ENCODE measurements at places on chromosomes 2 and 18. TPM values are rescaled to one million over a fixed set of nuclear protein-coding genes. Genes with fewer than 3 reads are reported as not detected.
A peak's percentile ranks its signal among the peaks of the same experiment; 100 is the strongest.

DOK6 gene
- total RNA-seq = not detected

GRCh38 chr2:219453671-219454590 is 19.3 kb downstream of the SPEG start:
- no peak overlapping the region for H3K4me3 ChIP-seq
- H3K27ac ChIP-seq = no peak overlapping the region
- H3K36me3 ChIP-seq = no peaks in the 10 kb centered on the region
- peaks cover 15% of the 10 kb centered on the region for H3K27me3 ChIP-seq
- H3K4me1 ChIP-seq = no peaks in the 10 kb centered on the region

DNA sequence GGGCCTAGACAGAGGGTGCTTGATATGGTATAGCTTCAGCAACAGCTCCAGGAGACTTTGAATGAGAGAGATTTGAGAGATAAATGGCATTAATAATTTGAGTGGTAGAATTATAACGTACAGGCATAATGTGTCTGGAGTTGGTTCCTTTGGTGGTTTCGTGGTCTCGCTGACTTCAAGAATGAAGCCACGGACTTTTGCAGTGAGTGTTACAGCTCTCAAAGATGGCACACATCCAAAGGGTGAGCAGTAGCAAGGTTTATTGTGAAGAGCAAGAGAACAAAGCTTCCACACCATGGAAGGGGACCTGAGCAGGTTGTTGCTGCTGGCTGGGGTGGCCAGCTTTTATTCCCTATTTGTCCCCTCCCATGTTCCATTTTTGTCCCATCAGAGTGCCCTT is 23.1 kb downstream of the PDCD1 start:
- H3K27me3 ChIP-seq = peaks cover 19% of the 10 kb centered on the region
- H3K27ac ChIP-seq = no peak overlapping the region
- no peak for DNase-seq

DNA sequence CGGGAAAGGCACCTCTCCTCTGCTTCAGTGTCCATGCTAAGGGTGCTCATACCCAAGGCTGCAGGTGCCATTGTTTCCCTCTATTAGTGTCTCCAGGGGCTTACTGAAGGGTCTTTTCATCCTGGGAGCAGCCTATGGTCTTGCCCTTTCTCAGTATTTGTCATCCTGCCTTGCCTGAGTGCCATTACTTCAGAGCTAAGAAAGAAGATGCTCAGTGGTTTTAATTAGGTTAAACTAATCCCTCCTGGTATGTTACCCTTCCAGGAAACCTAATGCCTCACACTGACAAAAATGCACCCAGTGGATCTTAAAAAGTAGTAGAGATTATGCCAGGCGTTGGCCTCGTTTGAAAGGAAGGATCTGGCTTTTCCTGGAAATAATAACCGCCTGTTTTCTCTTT is 151.4 kb downstream of the LRRTM1 start:
- H3K4me3 ChIP-seq = no peak overlapping the region
- H3K27me3 ChIP-seq = no peaks in the 10 kb centered on the region
- no peaks in the 10 kb centered on the region for H3K36me3 ChIP-seq
- H3K27ac ChIP-seq = no peak overlapping the region

GRCh38 chr18:29160170-29160569 is 983.2 kb upstream of the CDH2 start:
- no peak overlapping the region for H3K27ac ChIP-seq
- H3K4me1 ChIP-seq = no peaks in the 10 kb centered on the region
- no peak overlapping the region for H3K4me3 ChIP-seq
- H3K36me3 ChIP-seq = no peaks in the 10 kb centered on the region
- H3K27me3 ChIP-seq = no peaks in the 10 kb centered on the region
- no peak for DNase-seq

DNA sequence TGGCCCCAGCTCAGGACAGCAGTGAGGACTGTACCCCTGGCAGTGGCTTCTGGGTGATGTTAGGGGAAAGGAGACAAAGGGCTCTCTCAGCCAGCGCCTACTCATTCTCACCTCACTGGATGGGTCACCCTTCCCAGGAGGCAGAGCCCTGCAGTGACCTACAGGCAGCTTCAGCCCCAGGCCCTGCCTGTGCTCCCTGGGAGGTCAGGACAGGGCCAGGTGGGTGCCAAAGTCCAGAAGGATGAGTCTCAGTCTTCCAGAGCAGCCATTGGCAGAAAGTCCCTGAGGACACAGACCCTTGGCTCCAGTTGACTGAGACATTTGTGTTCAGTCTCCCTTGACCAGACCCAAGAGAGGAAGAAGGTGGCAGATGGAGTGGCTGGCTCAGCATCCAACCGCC is 75.1 kb downstream of the TEX51 start:
- H3K27ac ChIP-seq = no peak overlapping the region
- peaks cover 2% of the 10 kb centered on the region for H3K4me1 ChIP-seq
- H3K36me3 ChIP-seq = no peaks in the 10 kb centered on the region
- H3K27me3 ChIP-seq = peaks cover 14% of the 10 kb centered on the region
- DNase-seq = no peak

DNA sequence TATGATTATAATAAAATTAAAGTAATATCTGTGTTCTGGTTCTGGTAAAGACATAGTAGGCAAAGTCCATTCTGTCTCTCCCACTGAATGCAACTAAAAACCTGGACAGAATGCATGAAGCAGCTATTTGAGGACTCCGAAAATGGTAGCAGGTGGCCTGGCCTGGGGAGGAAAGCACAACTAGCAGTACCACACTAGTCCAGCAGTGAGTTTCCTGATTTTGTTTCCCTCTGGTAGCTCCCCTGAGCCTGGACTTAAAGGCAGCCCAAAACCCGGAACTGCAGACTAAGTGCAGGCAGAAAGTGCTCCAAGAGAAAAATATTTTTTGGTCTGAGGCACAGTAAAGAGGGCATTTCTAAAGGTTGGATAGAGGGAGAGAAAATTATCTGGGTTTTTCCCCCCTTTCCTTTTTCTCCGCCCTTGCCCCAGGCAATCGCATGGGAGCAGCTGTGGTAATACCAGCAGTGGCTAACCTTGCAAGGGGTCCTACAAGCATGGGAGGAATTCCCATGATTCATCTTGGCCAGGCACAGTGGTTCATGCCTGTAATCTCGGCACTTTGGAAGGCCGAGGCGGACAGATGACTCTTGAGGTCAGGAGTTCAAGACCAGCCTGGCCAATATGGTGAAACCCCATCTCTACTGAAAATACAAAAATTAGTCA is 32.3 kb downstream of the ASXL2 start:
- peaks cover 6% of the 10 kb centered on the region for H3K36me3 ChIP-seq
- no peak for DNase-seq
- H3K27ac ChIP-seq = no peak overlapping the region
- H3K4me1 ChIP-seq = peaks cover 8% of the 10 kb centered on the region
- no peaks in the 10 kb centered on the region for H3K27me3 ChIP-seq
- H3K4me3 ChIP-seq = no peak overlapping the region

DNA sequence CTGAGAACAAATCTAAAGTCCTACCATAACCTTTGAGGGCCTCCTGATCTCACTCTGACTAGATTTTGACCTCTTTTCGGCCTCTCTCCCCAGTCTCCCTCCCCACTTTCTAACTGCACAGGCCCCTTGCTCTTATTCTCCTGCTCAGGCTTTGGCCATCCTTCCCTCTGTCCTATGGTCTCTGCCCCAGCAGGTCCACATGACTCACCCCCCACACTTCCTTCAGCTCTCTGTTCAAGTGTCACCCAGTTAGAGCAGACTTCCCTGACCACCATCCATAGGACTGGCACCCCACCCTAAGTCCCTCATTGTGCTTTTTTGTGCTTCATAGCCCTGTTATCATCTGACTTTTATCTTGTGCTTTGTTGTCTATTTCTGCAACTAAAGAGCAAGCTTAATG is 41.2 kb upstream of the NT5C1B start:
- no peak overlapping the region for H3K4me3 ChIP-seq
- no peak overlapping the region for H3K27ac ChIP-seq
- H3K36me3 ChIP-seq = peaks cover 25% of the 10 kb centered on the region

GRCh38 chr2:20634507-20635112 is 16.3 kb downstream of the HS1BP3 start:
- no peak overlapping the region for H3K4me3 ChIP-seq
- H3K27ac ChIP-seq = no peak overlapping the region
- no peaks in the 10 kb centered on the region for H3K4me1 ChIP-seq

DNA sequence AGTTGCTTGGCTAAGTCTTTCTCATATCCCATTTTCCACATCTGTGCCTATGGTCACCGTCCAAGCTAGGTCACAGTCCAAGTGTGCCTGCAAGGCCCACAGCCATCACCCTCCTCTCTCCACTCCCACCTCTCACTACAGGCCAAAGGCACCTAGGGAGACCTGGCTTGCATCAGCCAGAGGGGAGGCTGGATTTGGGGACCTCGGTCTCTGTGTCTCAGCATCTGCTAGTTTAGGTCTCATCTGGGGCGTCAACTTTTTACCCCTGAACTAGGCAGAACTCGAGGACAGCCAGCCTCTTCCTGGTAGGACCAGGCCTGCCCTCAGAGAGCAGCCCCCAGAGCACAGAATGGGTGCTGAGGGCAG is 217.1 kb downstream of the DYSF start:
- DNase-seq = no peak
- no peaks in the 10 kb centered on the region for H3K36me3 ChIP-seq
- H3K4me1 ChIP-seq = no peaks in the 10 kb centered on the region

CNDP1 gene
- not detected for total RNA-seq

GRCh38 chr2:46125798-46126197 is 171.4 kb upstream of the EPAS1 start:
- H3K4me1 ChIP-seq = no peaks in the 10 kb centered on the region
- no peak overlapping the region for H3K27ac ChIP-seq
- no peaks in the 10 kb centered on the region for H3K27me3 ChIP-seq
- no peaks in the 10 kb centered on the region for H3K36me3 ChIP-seq

- H3K4me3 ChIP-seq = no peak overlapping the region
- H3K27ac ChIP-seq = no peak overlapping the region
- no peaks in the 10 kb centered on the region for H3K27me3 ChIP-seq
- no peak for DNase-seq
- no peaks in the 10 kb centered on the region for H3K36me3 ChIP-seq
Observed at GRCh38 chr2:22795287-22795866, 589.6 kb upstream of the KLHL29 start.

GRCh38 chr2:23525137-23525765 is 140.3 kb downstream of the KLHL29 start:
- no peaks in the 10 kb centered on the region for H3K36me3 ChIP-seq
- H3K27me3 ChIP-seq = no peaks in the 10 kb centered on the region
- H3K4me1 ChIP-seq = peaks cover 10% of the 10 kb centered on the region
- DNase-seq = no peak

DNA sequence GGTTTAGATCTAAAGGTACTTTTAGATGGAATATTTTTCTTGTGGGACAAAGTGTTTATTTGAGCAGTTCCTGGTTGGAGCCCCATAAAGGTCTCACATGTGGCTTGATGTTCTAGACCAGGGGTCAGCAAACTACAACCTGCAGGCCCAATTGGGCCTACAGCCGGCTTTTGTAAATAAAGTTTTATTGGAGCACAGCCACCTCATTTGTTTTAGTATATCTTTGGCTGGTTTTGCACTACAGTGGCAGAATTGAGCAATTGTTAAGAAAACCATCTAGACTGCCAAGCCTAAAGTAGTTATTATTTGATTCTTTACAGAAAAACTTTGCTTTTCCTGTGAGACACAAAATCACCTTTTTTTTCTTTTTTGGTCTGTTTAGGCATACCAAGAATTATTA is 41.6 kb downstream of the NDC80 start:
- no peak overlapping the region for H3K4me3 ChIP-seq
- peaks cover 60% of the 10 kb centered on the region for H3K36me3 ChIP-seq
- H3K27me3 ChIP-seq = no peaks in the 10 kb centered on the region
- peaks cover 7% of the 10 kb centered on the region for H3K4me1 ChIP-seq
- H3K27ac ChIP-seq = no peak overlapping the region
- DNase-seq = no peak

GRCh38 chr2:156944871-156945270 is 312.6 kb upstream of the GALNT5 start:
- no peaks in the 10 kb centered on the region for H3K4me1 ChIP-seq
- no peak for DNase-seq
- no peak overlapping the region for H3K4me3 ChIP-seq
- no peak overlapping the region for H3K27ac ChIP-seq

SERPINB10 gene
- total RNA-seq = not detected

- H3K27ac ChIP-seq = peak overlapping the region; percentile 89
- H3K4me3 ChIP-seq = no peak overlapping the region
- DNase-seq = no peak
Observed at GRCh38 chr2:177241711-177242120, 22.8 kb downstream of the NFE2L2 start.

GRCh38 chr18:27771571-27771970 is 405.4 kb downstream of the CDH2 start:
- no peak overlapping the region for H3K27ac ChIP-seq
- no peaks in the 10 kb centered on the region for H3K36me3 ChIP-seq
- no peaks in the 10 kb centered on the region for H3K4me1 ChIP-seq
- H3K27me3 ChIP-seq = no peaks in the 10 kb centered on the region
- no peak for DNase-seq
- no peak overlapping the region for H3K4me3 ChIP-seq

- H3K4me1 ChIP-seq = no peaks in the 10 kb centered on the region
- no peaks in the 10 kb centered on the region for H3K36me3 ChIP-seq
- H3K27me3 ChIP-seq = no peaks in the 10 kb centered on the region
- no peak overlapping the region for H3K4me3 ChIP-seq
- DNase-seq = no peak
Observed at GRCh38 chr2:17355608-17356329, 162.5 kb downstream of the RAD51AP2 start.

DPY30 gene
- 80.1 TPM for total RNA-seq

YIPF4 gene
- 36.5 TPM for total RNA-seq

DNA sequence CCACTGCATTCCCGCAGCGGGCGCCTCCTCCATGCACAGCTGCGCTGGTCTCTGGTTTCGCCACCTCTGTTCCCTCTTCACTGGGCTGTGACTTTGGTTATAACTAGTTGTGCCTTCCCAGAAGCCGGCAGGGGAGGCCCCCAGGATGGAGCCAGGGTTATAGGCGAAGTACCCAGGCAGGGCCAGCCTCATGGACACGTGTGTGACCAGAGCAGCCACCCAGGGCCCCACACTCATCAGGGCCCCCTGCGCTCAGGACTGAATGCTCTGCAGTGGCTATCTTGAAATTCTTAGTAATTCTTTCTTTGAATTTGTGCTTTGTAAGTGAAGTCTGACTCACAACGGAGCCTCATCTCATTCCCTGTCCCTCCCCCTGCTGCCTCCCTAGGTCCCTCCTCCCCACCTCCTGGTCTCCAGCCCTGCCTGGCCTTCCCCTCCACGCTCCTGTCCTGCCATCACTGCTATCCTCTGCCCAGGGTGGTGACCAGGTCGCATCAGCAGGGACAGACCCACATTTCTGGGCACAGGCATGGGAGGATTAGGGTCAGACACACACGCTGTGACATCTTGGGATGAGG is 38.1 kb upstream of the LBH start:
- no peak overlapping the region for H3K27ac ChIP-seq
- H3K27me3 ChIP-seq = no peaks in the 10 kb centered on the region
- no peak overlapping the region for H3K4me3 ChIP-seq
- no peaks in the 10 kb centered on the region for H3K36me3 ChIP-seq
- no peak for DNase-seq

GRCh38 chr2:46268196-46268595 is 29.0 kb upstream of the EPAS1 start:
- no peak overlapping the region for H3K27ac ChIP-seq
- no peaks in the 10 kb centered on the region for H3K27me3 ChIP-seq
- H3K4me3 ChIP-seq = no peak overlapping the region

GRCh38 chr2:231213931-231214642 is 15.7 kb downstream of the ARMC9 start:
- no peak overlapping the region for H3K27ac ChIP-seq
- H3K4me1 ChIP-seq = no peaks in the 10 kb centered on the region
- H3K27me3 ChIP-seq = no peaks in the 10 kb centered on the region
- no peak overlapping the region for H3K4me3 ChIP-seq

GRCh38 chr18:27585602-27586173 is 400.6 kb upstream of the CHST9 start:
- DNase-seq = no peak
- no peak overlapping the region for H3K27ac ChIP-seq
- no peaks in the 10 kb centered on the region for H3K27me3 ChIP-seq
- no peak overlapping the region for H3K4me3 ChIP-seq
